ENCODE measurements at places on chromosomes 12 and 14.

- DNase-seq, result no peak
Measured at GRCh38 chr12:110613071-110613770, 708 bp upstream of the TCTN1 start.

DNA sequence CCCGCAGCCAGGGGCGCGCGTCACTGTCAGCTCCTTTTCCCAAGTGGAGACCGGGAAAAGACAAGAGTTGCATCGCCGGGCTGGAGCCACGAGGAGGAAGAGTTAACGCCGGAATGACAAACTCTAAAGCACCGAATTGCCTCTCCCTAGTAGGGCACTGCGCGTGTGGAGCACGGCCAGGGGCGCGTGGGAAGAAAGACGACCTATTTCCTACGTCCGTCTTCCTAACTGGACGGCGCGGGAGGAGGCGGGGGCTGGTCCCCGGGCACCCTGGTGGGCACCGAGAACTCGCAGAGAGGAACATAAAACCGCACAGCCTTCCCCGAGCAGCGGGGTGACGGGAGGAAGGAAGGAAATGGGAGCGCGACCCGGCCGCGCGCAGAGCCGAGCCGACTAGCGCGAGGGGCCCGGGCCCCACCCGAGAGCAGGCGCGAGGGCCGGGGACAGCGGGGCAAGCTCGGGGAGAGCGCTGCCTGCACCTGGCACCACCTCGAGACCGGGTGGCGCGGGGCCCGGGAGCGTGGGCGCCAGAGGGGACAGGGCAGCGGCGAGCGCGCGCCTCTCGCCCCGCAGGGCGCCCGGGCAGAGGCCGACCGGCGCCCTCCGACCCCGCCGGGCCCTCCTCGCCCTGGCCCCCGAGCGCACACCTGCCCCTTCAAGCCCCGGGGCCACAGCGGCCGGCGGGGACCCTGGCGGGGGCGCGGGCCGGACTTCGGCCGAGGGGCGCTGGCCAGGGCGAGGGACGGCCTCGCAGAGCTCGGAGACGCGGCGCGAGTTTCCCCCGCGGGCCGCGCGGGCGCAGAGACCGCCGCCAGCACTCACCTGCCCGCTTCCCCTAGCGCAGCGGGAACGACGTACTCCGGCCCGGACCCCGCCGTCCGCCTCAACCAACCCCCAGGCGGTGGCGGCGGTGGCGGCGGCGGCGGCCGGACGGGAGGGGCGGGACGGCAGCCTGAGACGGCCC lies at the start of gene SETD3:
Gene SETD3, minus strand, starts transcription at position 954 of the 964 bp plus-strand sequence. CDS start 15,054 bp downstream, outside the sequence.
- DNase-seq, result peak; percentile 17

DNA sequence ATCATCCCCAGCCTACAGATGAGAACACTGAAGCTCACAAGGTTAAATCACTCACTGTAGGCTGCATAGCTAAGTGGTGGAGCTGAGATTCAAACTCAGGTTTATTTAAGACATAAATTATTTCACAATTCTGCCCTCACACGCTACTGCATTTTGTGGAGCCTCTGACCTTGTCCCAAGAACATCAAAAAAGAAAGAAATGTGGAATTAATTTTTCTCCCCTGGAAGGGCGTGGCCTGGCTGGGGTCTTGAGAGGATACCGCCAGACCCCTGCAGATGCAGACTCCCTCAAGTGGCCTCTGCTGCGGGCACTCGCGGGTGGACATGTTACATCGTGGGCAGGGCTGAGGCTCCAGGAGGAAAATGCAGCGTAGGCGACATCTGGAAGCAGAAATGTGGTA lies 40.6 kb downstream of the LTBP2 start:
- DNase-seq, result no peak

DNA sequence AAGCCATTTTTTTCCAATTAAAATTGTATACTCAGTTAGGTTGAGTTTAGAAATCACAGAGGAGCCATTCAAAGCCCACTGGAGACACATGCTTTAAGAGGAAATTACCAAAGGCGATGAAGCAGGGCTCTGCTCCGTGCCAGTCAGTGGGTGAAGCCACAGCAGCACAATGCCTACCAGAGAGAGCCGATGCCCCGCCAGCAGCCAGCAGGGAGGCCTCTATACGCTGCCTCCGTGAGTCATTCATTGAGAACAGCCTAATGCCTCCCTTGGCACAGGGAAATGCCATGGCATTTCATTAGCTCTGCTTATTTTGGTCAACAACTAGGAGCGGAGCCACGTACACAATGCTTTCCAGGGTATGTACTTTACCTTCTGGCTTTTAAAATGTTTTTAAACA lies 197.8 kb upstream of the FRMD6 start:
- no peak for DNase-seq

GRCh38 chr12:48352157-48352760 lies 1.5 kb upstream of the ZNF641 start:
- DNase-seq, result no peak

DNA sequence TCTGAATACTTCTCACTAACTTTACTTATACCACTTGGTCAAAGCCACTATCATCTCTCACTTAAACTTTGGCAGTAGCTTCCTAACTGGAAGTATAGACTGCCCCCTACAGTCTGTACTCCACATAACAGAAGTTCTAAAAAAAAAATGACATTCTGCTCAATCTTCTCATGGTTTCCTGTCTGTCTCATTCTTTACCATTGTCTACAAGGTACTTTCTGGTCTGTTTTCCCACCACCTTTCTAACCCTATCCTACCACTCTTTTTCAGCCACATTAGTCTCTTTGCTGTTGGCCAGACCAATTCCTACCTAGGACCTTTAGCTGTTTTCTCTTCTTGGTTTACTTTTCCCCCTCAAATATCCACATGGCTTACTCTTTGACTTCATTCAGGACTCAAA lies 14.7 kb downstream of the CPSF6 start:
- no peak for DNase-seq

GRCh38 chr12:22348208-22348607 lies 13.7 kb upstream of the ST8SIA1 start:
- DNase-seq, result no peak

DNA sequence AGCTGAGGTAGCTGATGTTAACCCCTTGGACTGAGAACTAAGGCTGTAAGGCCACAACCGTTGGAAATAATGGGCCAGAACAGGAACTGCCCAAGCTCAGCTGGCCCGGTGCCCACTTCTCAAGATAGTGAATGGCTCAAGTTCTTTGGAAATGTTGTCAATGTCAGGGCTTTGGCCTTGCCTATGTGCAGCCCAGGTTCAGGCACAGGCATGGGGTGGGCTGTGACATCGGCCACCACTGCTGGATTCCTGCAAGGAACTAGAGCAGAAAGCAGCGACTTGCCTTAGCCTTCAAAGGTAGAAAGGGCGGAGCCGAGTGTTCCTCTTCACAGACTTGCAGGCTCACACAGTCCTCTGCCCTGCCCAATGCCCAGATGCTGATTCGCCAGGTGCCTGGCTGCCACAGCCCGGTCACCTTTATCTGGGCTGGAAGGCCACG lies 291.2 kb downstream of the ZFP36L1 start:
- DNase-seq, result no peak

- DNase-seq, result no peak
Measured at GRCh38 chr12:91332302-91332701, 149.7 kb upstream of the DCN start.

DNA sequence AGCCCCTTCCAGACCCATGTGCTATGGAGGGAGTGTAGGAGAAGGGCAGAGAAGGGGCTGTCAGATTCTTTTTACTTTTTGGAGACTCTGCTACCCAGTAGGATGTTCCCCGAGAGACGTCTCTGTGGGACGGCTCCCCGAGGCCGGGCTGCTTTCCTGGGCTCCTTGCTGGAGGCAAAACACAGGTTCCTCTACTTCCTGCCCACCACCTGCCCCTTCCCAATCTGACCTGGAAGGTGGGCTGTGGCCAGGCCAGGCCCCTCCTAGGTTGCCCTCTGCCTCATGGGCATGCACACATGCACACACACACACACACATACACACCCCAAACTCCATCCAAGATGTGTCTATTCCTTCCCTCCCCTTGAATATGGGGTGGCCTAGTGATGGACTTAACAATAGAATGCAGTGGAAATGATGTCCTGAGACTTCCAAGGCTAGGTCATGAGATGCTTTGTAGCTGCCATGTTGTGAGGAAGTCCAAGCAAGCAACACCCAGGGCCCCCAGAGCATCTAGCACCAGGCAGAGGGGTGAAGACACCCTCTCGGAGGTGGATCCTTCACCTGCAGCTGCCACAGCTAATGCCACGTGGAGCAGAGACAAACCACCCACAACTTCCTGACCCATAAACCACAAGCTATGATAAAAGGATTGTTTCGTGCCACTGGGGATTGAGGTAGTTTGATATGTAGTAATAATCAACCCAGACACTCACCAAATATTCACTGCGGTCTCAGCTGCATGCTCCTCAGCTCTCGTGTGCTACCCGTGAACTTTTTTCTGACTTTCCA lies 1.6 kb upstream of the ASB2 start:
- DNase-seq, result peak; percentile 71

GRCh38 chr12:9364224-9365176 lies 156.3 kb upstream of the PZP start:
- DNase-seq, result no peak

- no peak for DNase-seq
Measured at GRCh38 chr12:3319723-3320492, 171.1 kb upstream of the PRMT8 start.

DNA sequence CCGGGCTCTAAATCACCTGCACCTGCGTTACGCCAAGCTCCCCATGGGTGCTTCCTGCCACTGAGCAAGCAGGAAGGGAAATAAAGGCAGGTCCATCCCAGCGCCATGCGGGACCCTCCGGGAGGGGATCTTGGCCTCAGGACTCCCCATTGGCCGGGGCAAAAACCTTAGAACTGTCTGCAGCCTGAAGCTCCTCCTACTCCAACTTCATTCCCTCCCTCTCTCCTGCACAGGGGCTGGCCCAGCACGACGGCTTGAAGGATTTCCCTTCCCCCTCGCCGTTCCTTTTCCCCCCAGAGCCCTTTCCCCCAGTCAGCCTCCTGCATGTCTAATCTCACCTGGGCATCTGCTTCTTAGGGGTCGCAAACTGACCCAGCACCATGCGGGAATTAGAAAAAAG lies 137.2 kb upstream of the NCOR2 start:
- DNase-seq, result no peak

- no peak for DNase-seq
Measured at GRCh38 chr12:109393437-109394345, 46.0 kb downstream of the MYO1H start.

DNA sequence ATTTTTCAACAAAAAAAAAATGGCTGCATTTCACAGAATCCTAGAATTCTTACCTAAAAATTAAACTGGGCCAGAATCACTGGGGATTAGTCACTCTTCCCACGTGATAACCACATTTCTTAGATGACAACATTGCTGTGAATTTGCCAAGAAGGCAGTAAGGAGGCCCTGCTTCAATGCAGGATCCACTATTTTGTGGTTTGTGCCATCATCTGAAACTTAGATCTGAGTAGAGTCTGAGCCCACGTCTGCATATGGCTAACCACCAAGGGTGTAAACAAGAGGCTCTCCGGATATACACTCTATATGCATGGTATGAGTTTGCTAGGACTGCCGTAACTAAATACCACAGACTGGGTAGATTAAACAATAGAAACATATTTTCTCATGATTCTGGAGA lies 24.4 kb upstream of the TBX5 start:
- no peak for DNase-seq

- no peak for DNase-seq
Measured at GRCh38 chr14:101001311-101002069, 98.0 kb upstream of the RTL1 start.

DNA sequence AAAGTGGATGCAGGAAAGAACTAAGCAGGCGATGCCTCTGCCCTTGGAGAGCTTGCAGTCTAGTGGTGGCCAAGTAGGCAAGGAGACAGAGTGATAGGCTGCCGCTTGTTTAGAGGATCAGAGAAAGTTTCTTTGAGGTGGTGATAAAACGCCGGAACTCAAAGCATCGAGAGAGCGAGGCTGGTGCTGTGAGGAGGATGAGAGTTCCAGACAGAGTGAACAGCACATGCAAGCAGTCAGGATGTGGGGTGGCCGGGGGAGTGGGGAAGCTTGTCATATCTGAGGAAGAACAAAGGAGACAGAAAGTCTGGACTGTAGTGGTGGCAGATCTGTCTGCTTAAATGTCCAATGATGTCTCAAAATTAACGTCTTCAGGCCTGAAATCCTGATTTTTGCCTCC lies 319.7 kb downstream of the SNAPC1 start:
- no peak for DNase-seq

GRCh38 chr12:12582193-12582881 lies 19.7 kb upstream of the DUSP16 start:
- DNase-seq, result no peak

- no peak for DNase-seq
Measured at GRCh38 chr14:100341301-100342031, 18.3 kb downstream of the SLC25A47 start.

GRCh38 chr14:84375235-84375634 lies 1154.7 kb upstream of the FLRT2 start:
- no peak for DNase-seq

- DNase-seq, result no peak
Measured at GRCh38 chr12:40622246-40622838, 69.9 kb upstream of the CNTN1 start.

DNA sequence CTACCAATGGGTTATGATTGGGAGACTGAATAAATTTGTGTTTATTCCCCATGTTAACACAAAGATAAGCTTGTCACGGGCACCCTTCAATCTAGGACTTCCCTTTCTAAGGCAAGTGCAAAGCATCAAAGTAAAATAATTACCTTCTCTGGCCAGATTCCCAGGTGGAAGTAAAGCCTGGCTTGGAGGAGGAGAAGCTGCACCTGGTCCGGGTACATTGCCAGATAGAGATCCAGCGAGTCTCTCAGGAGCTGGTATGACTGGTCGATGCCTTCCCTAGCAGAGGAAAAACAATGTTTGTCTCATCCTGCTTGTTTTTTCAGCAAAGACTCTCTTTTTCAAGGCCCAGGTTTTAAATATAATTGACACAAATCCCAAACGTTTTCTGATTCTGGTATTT lies 24.9 kb downstream of the FBXO21 start:
- DNase-seq, result no peak

- DNase-seq, result no peak
Measured at GRCh38 chr14:95021588-95021987, 135.7 kb downstream of the DICER1 start.

GRCh38 chr12:6364044-6364374 lies 11.4 kb downstream of the SCNN1A start:
- DNase-seq, result no peak

GRCh38 chr14:52048641-52049204 lies 20.1 kb downstream of the NID2 start:
- no peak for DNase-seq

GRCh38 chr14:99955826-99956455 lies 109.3 kb upstream of the EVL start:
- DNase-seq, result no peak

- DNase-seq, result peak; percentile 5
Measured at GRCh38 chr12:118136559-118137003, 657 bp downstream of the PEBP1 start.

DNA sequence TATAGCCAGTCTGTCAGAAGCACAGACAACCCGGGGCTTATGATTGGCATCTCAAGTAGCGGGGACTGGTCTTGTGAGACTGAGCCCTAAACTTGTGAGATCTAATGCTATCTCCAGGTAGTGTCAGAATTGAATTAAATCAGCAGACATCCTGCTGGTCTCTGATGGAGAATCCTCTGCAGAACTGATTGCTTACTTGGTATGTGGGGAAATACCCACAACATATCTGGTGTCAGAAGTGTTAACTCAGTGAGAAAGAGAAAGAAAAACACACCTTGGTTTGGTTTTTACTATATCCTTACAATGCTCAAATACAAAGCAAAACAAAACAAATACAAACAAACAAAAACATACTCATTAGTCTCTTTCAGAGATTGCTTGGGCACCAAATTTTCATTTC lies 10.0 kb downstream of the SEL1L start:
- no peak for DNase-seq
